ENCODE measurements at places on chromosomes 7 and 10. TPM values are rescaled to one million over a fixed set of nuclear protein-coding genes. Genes with fewer than 3 reads are reported as not detected.

DNA sequence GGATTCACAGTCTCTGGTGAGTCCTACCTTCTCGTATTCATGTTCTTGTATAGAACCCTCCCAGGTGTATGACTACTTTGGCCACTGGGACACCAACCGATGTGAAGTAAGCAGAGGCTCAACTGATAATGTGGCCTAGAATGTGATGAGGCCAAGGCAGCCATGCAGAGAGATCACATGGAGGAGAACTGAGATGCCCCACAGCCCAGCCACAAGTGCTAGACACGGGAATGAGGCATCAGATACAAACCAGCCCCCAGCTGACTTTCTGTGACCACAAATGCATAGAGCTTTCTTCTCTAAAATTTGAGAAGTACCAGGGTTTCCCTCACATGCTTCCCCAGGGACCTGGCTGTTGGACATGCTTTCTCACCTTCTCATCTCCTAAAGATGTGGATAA, 375.7 kb downstream of the CCSER2 start:
- DNase-seq = no peak

DNA sequence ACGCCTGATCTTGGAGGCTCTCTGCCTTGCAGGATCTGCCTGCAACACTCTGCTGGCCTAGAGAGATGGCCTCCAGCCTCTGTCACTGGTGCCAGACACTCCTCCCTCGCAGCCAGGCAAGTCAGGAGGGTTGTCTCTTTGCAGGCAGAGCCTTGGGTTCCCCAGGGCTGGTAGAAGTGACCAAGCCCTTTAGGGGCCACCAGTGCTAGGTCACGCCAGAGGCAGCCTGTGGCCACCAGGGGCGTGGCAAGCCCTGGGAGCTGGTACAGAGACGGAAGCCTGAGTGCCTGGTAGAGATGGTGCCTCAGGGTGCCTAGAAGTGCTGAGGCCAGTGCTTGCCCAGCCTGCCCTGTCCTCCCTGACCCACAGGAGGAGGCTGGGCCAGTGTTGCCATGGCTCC, 9.1 kb downstream of the ADCYAP1R1 start:
- no peak for DNase-seq

DNA sequence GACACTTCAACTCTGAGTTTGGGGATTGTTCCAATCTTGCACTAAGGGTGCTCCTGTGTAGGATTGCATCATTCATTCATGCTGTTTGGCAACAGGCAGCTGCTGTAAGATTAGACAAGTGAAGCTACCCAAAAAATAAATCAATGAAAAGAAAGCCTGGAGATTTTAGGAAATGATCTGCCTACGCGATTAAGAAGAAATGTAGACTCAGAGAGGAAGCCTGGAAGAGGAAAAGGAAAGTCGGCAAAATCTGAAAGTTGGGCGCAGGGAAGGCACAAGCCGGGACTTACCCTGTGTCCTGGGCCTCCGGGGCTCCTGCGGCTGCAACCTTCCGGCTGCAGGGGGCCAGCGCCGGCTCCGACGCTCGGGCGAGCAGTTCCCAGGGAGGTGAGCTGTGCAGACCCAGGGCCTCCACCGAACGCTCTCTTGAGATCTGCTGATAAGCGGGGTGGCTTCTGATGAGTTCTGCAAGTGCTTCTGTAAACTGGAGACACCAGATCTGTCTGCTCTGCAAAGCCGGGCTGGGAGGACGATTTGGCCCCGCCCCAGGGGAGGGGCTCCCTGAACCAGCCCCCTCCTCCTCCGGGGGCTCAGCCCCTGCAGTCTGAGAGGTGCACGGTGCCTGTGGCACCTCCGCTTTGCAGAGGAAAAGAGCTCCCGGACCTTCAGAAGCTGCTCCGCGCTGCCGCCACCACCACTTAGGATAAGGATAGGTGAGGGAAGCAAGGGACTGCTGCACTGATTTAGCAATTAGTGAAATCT, 17.4 kb downstream of the PSPH start:
- DNase-seq = peak; percentile 64

- no peak for DNase-seq
Measured at GRCh38 chr10:24715246-24715769, 8.4 kb downstream of the ARHGAP21 start.

GRCh38 chr10:131248376-131249165, 63.0 kb downstream of the TCERG1L start:
- no peak for DNase-seq

DNA sequence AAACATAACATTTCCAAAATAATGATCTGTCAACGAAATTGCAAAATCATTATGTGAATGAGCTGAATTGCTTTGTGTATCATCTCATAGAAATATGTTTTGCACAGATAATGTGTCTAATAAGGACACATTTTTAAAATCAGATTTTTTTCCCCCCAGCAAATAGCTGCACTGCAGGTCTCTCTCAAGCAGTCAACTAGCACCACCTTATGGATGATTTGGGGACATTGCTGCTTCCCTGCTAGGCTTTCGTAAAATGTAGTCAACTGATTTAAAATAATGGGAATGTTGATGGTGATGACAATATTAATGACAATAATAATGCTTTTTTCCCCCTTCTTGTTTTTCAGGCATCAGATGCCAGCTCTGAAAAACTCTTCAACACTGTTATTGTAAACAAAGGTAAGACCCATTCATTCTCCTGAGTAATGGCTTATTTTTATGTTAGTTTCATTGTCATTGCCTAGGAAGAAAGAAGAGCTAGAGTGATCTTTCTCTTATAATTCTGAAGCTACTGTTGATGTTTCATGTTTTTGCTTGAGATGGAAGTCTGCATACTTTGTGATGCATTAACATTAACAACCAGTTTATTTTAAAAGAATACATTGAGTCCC, 433.6 kb upstream of the GALNT17 start:
- no peak for DNase-seq

DNA sequence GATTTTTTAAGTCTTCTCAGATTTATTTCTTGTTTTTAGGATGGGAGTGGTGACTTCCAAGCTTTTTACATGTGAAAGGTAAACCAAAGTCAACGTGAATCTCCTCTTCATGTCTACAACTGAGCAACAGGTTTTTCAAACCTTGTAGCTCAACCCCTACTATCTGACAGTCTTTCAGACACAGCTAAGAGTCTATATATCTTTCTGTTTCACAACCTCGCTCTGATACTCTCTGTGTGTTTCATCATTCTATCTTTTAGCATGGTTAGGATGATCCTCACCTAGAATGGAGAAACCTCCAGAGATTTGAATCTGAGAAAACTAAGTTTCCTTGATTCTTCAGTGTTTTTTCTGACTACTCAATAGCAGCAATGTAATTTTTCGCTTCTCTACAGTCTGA, 96.1 kb downstream of the EPDR1 start:
- DNase-seq = no peak

DNA sequence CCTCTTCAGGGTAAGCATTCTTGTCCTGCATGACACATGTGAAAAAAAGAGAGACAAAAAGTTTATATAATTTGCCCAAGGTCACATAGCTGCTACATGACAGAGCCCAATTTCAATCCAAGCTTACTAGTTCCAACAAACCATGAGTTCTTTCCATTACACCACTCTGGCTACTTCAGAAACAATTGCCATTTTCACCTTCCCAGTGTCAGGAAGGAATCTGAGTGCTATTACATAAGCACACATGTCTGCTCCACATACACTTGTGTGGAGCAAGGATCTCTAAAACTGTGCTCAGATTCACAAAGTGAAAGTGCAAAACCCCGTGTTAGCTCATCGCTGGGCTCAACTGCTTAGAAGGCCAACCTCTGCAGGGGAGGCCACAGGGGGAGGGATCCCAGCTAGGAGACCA, 356.2 kb upstream of the NFE2L3 start:
- no peak for DNase-seq

- DNase-seq = no peak
Measured at GRCh38 chr7:83321011-83321410, 158.3 kb upstream of the PCLO start.

DNA sequence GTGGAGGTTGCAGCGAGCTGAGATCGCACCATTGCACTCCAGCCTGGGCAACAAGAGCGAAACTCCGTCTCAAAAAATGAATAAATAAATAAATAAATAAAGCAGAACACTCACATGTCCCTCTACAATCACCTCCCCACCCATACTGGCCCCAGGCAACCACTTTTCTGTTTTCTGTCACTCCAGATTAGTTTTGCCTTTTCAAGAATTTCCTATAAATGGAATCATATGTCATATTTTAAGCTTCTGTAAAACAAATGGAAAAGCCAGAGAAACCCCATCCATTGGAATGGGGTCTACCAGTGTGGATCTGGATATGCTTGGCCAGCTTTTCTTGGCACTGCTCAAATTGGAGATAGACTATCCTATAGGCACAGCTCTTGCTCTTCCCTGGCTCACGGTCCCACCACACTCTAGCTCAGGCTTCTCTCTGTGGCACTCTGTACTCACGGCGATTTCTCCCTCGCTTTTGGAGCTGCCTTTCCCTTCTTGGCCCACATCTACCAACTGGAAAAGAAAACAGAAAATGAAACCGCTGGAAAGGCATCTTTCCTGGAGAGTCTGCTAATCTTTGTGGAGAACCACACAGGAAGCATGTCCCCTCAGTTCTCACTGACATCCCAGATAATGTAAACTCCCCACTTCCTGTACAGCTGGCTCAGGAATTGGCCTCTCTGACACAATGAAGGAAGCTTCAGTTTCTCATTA, 210.1 kb downstream of the JCAD start:
- DNase-seq = no peak

DNA sequence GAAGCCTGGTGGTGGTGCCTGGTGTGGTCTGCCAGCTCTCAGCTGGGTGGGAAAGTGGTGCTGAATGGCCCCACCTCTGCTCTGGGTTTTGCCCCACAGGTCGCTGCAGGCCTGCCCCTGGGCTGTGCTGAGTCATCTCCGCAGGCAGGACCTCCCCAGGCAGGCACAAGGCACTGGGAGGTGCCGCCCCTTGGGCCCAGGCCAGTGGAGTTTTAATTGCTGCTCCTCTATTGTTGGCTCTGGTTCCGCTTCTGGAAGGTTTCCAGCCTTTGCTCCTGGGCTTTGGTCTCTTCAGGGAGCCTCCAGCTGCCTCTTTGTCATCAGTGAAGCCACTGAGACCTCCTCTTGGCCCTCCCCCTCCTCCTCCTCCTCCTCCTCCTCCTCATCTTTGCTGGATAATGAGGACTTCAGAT, 180.3 kb upstream of the GRB10 start:
- no peak for DNase-seq

GRCh38 chr7:46742601-46743000, 821.5 kb upstream of the IGFBP3 start:
- no peak for DNase-seq

GRCh38 chr10:64175271-64175962, 654.2 kb downstream of the REEP3 start:
- no peak for DNase-seq

DNA sequence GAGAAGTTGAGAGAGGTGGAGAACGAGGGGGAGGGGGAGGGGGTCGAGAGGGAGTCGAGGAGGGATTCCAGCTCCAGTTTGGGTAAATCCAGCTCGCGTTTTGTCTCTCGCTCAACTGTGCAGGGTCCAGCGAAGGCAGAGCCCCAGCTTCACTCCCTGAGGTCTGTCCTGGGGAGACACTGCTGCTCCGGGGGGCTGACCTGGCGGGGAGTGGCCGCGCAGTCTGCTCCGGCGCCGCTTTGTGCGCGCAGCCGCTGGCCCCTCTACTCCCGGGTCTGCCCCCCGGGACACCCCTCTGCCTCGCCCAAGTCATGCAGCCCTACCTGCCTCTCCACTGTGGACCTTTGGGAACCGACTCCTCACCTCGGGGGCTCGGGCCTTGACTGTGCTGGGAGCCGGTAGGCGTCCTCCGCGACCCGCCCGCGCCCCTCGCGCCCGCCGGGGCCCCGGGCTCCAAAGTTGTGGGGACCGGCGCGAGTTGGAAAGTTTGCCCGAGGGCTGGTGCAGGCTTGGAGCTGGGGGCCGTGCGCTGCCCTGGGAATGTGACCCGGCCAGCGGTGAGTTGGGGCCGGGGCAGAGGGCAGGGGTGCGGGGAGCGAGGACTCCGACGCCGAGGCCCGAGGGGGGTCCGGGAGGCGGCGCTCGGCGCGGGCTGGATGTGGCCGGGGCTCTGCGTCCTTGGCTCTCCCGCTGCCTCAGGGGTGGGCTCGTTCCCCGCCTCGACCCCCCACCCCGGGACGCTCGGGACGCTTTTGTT, at the start of gene TET1:
Gene TET1 (plus strand): TSS at position 152 of the 757 bp plus-strand sequence. CDS start 12,002 bp downstream, outside the sequence.
- DNase-seq = no peak

DNA sequence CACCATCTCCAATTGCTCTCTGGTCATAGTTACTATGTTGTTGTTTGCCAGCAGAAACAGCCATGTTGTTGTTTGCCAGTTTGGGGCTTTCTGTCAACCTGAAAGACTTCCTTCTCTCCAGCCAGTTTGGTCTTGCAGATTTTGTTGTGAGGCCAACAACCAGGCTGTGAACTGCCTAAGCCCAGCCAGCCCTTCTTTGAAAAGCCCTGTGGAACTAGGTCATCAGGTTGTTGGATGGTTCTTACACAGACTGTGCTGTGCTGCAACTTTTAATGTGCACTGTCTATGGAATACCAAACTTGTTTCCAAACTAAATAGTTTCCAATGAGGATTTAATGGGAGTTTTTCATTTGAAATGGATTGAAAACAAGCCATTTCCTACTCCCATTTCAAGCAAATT, 592.7 kb upstream of the GALNT17 start:
- no peak for DNase-seq

DNA sequence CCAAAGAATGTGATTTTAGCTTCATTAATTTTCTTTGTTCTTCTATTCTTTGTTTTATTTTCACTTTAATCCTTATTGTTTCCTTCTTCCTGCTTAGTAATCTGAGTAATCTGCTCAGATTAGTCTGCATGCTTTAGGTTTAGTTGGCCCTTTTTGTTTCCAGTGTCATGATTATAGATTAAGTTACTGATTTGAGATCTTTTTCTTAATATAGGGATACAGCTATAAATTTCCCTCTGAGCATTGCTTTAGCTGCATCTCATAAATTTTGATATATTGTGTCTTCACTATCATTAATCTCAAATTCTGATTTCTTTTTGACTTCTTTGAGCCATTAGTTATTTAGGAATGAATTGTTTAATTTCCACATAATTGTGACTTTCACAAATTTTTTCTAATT, 6.2 kb downstream of the NET1 start:
- DNase-seq = no peak

DNA sequence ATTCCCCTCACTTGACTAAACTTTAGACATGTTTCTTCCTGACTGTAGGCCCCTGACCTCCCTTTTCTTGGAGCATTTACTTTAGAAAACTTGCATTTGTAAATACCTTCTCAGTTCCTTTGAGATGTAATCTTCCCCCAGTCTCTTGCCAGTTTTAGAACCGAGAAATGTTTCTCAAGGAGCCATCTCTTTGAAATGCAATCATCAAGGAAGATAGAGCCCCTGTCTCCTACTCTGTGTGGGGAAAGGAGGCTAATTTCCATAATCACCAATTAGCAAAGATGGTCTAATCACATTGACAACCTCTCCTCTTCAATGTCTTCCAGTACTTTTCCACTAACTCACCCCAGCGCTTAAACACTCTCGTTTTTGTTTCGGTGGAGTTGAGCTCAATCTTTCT, 70.0 kb upstream of the SMIM30 start:
- DNase-seq = no peak

GRCh38 chr10:35564341-35564968, 40.7 kb upstream of the GJD4 start:
- no peak for DNase-seq

PLEKHS1 gene
- polyA plus RNA-seq = not detected

MYOF gene
- 0.54 TPM for polyA plus RNA-seq

HKDC1 gene
- 2.2 TPM for polyA plus RNA-seq

NMT2 gene
- 50.3 TPM for polyA plus RNA-seq

MKX gene
- not detected for polyA plus RNA-seq

RARRES2 gene
- polyA plus RNA-seq = not detected

AOAH gene
- 1.5 TPM for polyA plus RNA-seq

STAMBPL1 gene
- 14.7 TPM for polyA plus RNA-seq

C1QL3 gene
- 0.24 TPM for polyA plus RNA-seq

OR9A2 gene
- not detected for polyA plus RNA-seq

PBLD gene
- polyA plus RNA-seq = 1.1 TPM

All from CD4-positive, CD25-positive, alpha-beta regulatory T cell (primary cell).